Body of pancreas (tissue), 4 donors: ENCODE measurements at places on chromosomes 11 and 22. TPM values are rescaled to one million over a fixed set of nuclear protein-coding genes. Genes with fewer than 3 reads are reported as not detected.
A peak's percentile ranks its signal among the peaks of the same experiment; 100 is the strongest.

TSSK2 gene
- total RNA-seq = 0.33 TPM

OLFML1 gene
- 3.6 TPM for total RNA-seq

- H3K27me3 ChIP-seq = no peaks in the 10 kb centered on the region
- no peak overlapping the region for H3K4me3 ChIP-seq
- H3K27ac ChIP-seq = no peak overlapping the region
- peaks cover 6% of the 10 kb centered on the region for H3K36me3 ChIP-seq
Observed at GRCh38 chr22:40960145-40960544, 9.0 kb downstream of the RBX1 start.

DNA sequence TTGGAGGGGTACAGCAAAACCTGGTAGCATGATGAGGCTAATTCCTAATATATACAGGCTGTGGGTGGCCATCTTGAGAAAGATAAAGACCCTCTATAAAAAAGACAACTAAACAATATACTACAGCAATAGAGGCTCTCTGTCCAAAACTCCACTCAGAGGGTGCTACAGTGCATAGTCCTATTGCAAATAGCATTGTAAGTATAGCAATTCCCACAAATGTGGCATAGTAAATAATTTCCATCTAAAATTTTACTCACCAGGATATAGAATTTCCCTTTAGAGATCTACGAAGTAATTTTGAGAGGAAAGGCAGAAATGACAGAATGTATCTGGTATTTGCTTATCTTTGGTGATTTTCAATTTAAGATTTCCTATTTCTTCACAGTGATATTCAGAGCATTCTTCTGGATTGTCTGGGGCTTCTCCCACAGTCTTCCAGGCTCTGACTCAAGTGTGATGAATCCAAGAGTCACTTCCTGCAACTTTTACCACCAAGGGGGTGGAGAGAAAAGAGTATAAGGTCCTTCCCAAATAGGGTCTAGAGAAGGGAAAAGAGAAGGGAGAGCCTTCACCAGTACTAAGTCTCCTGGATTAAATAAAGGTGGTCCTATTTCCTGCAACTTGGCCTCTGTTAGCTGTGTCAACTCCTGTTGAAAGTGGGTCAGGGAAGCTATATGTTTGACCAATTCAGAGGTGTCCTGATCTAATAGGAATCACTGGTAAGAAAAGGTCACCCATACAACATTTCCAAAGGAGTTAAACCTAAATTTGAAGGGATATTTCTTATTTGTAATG, 1054.7 kb upstream of the CNTN5 start:
- H3K4me3 ChIP-seq = no peak overlapping the region
- no peak overlapping the region for H3K27ac ChIP-seq
- H3K4me1 ChIP-seq = no peaks in the 10 kb centered on the region
- no peaks in the 10 kb centered on the region for H3K27me3 ChIP-seq
- no peak for DNase-seq
- H3K36me3 ChIP-seq = no peaks in the 10 kb centered on the region

- H3K27me3 ChIP-seq = no peaks in the 10 kb centered on the region
- no peaks in the 10 kb centered on the region for H3K36me3 ChIP-seq
- H3K4me3 ChIP-seq = no peak overlapping the region
- no peak overlapping the region for H3K27ac ChIP-seq
Observed at GRCh38 chr11:112374486-112375140, 114.0 kb upstream of the PLET1 start.

DNA sequence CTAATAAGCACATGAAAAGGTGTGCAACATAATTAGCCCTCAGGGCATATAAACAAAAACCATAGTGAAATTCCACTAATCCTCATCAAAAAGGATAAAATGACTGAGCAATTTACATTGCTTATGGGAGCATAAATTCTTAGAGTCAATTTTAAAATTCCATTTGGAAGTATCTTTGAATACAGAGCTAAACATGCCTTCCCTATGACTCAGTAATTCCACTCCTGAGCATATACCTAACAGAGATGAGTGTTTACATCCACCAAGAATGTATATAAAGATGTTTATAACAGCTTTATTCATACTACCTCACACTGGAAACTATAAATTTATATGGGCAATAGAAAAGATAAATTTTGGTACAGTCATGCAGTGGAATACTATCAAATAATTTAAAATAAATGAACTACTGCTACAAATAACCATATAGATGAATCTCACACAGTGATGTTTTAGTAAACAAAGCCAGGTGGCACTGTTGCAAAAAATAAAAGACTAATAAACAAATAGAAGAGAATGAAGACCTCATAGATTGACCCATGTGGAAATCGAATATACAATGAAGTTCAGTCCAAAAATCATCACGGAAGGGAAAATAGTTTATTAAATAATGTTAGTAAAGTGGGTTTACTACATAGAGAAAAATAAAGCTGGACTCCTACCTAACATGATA, 8.2 kb upstream of the OR2D2 start:
- no peak for DNase-seq
- H3K4me1 ChIP-seq = no peaks in the 10 kb centered on the region
- H3K27ac ChIP-seq = no peak overlapping the region
- H3K4me3 ChIP-seq = no peak overlapping the region

DNA sequence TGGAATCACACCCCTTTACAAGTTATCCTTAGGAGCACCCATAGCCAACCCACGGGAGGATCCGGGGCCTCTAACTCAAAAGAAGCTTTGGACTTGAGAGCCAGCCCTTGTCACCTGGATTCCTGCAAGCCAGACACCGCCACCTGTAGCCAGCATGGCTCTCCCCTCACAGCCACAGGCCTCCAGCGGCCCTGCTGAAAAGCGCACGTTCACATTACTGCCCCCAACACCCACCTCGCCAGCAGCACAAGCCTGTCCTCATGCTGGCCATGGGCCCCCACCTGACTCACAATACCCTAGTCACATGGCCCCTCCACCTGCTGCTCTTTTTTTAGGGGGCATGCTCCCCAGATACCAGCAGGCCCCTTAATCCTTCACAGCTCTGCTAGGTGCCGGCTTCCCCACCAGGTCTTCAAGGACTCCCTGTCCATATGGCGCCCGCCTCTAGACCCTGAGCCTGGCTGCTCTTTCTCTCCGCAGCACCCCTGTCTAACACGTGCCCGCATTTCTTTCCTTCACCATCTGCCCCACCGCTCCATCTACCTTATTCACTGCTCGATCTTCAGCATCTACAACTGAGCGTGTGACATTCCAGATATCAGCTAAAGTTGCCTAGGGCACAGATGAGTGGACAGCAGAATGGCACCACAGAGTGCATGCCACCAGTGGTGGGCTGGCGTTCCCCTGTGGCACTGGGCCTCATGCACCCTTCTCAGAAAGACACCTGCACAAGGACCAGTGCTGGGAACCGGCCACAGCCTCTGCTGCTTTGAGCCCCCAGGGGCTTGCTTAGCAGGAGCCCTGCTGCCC, 6.6 kb downstream of the CARS1 start:
- H3K27me3 ChIP-seq = no peaks in the 10 kb centered on the region
- no peak overlapping the region for H3K4me3 ChIP-seq
- DNase-seq = no peak
- H3K36me3 ChIP-seq = no peaks in the 10 kb centered on the region

GRCh38 chr11:20530942-20531703, 68.3 kb upstream of the SLC6A5 start:
- no peak overlapping the region for H3K4me3 ChIP-seq
- no peaks in the 10 kb centered on the region for H3K36me3 ChIP-seq
- no peaks in the 10 kb centered on the region for H3K4me1 ChIP-seq
- no peak for DNase-seq
- H3K27me3 ChIP-seq = no peaks in the 10 kb centered on the region

DNA sequence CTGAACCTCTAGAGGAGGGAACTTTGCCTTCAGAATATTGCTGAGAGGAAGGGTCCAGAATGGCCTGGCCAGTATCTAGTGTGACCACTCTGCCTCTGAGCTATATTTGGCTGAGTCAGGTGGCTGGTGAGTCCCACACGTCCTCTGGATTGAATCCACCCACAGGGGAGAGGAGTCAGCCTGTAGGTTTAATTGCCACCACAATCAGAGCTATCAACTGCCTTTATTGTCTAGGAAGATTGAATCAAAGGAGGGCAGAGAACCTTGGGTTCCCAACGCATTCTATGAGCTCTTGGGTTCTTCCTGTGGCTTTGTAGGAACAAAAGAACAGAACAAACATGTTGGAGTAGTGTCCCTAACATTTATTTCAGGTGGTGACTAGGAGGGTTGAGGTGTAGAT, 67.7 kb downstream of the ST3GAL4 start:
- no peak overlapping the region for H3K27ac ChIP-seq
- H3K4me1 ChIP-seq = peaks cover 12% of the 10 kb centered on the region
- H3K27me3 ChIP-seq = no peaks in the 10 kb centered on the region
- no peaks in the 10 kb centered on the region for H3K36me3 ChIP-seq
- no peak for DNase-seq

IGLL1 gene
- not detected for total RNA-seq

GRCh38 chr11:111598559-111598958, 3.7 kb upstream of the SIK2 start:
- no peaks in the 10 kb centered on the region for H3K36me3 ChIP-seq
- H3K4me1 ChIP-seq = peaks cover 7% of the 10 kb centered on the region
- H3K27me3 ChIP-seq = no peaks in the 10 kb centered on the region
- no peak overlapping the region for H3K27ac ChIP-seq
- no peak overlapping the region for H3K4me3 ChIP-seq
- peak; percentile 38 for DNase-seq

DNA sequence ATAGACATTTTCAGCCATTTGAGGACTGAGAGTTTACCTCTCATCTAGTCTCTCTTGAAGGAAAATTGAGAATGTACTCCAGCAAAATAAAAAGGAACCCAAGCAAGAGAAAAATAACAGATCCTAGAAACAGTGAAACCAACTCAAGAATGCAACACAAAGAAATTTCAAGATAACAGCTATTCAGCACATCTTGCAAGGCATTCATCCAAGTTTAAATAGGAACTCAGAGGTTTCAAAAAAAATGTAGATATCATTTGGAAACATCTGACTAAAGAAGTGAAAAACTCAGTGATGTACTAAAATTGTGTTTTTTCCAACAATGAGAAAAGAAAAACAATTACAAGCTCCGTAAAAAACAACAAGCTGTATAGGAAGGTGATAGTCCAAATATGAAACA, 76.4 kb downstream of the TMEM135 start:
- H3K27me3 ChIP-seq = no peaks in the 10 kb centered on the region
- DNase-seq = no peak
- H3K27ac ChIP-seq = no peak overlapping the region
